ENCODE measurements at places on chromosomes 6 and 20. TPM values are rescaled to one million over a fixed set of nuclear protein-coding genes. Genes with fewer than 3 reads are reported as not detected.

TNFAIP3 gene
- 11.7 TPM for total RNA-seq

KCNK17 gene
- total RNA-seq: not detected

ISM1 gene
- total RNA-seq: 0.06 TPM

TP53TG5 gene
- not detected for total RNA-seq

CD2AP gene
- total RNA-seq: 34.1 TPM

GGTLC1 gene
- total RNA-seq: not detected

All from aortic smooth muscle cell (primary cell).